T-helper 17 cell (primary cell): ENCODE measurements at places on chromosomes 6 and 20.

DNA sequence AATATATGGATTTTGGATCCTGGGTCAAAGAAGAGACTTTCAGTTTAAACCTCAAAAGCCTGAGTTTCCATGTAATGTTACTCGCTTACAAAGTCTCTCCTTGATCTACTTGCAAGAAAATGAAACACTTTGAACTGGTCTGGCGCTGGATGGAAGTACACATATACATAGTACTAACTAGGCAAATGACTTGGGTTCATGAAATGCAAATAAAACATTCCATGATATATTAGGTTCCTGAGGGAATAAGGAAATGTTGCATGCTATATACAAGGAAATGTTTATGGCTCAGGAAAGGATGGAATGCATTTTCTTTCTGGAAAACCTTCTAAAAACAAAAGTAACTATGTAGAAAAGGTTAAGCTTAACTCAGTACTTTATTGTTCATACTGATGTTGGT is 11.4 kb upstream of the TXLNB start:
- DNase-seq: no peak

GRCh38 chr6:32271429-32271828 is 47.6 kb upstream of the NOTCH4 start:
- DNase-seq: no peak

GRCh38 chr6:131923356-131923755 is 27.8 kb downstream of the CCN2 start:
- no peak for DNase-seq

DNA sequence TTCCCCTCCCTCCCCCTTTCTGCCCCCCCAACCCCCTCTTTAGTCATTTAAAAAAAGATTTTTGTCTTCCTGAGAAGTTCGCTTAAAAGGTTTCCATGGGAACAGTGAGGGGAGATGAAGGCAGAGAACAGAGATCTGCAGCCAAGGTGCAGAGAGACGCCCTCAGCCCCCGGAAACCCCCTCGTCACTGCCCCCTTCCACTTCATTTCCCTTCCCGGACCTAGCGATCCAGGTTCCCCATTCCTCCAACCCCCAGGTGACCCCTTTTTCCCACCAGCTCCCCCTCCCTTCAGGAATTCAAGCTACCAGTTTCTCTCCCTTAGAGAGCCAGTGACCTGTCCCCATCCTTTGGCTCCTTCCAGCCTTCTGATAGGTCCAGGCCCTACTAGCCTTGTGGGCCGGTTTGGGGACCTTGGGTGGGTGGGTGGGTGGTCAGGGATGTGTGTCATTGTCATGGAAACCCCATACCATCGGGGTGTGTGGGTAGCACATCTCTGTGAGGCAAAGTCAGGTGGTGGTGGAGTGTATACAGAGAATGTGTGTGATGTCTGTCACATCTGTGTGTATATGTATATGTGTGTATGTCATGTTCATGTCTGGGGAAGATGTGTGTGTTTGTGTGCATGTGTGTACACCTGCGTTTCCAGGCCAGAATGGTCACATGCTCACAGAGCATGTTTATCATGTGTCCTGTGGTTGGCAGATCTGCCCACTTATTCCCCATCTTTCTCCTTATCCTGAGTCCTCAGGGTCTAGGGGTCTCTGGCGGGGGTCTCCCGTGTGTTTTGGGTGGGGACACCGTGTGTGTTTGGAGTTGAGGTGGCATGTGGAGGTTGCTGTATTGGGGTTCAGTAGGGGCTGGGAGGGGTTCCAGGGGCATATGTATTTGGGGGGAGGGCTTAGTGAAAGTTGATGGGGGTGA is 7.0 kb downstream of the SYNGAP1 start:
- DNase-seq: peak; percentile 58

GRCh38 chr6:150751296-150751695 is 114.2 kb upstream of the MTHFD1L start:
- no peak for DNase-seq

GRCh38 chr20:44916586-44916985 is 6.7 kb downstream of the PABPC1L start:
- DNase-seq: no peak

GRCh38 chr6:36241728-36242127 is 28.1 kb upstream of the PNPLA1 start:
- DNase-seq: no peak

DNA sequence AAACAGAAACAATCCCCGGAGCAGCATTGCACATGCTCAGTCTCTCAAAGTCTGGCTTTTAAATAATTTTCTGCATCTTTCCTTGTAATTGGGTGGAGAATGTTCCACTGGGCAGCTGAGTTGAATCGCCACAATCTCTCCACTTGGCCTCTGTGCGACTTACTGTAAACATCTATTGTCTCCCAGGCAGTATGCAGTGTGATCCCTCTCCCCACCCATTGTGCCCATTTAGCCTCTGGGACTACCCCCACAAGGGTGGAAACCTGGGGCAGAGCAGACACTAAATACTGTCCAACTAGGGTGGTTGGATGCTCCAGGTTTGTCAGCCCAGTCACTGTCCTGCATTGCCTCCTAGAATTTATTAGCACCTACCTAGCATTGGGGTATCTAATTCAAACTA is 96.2 kb downstream of the JARID2 start:
- no peak for DNase-seq

DNA sequence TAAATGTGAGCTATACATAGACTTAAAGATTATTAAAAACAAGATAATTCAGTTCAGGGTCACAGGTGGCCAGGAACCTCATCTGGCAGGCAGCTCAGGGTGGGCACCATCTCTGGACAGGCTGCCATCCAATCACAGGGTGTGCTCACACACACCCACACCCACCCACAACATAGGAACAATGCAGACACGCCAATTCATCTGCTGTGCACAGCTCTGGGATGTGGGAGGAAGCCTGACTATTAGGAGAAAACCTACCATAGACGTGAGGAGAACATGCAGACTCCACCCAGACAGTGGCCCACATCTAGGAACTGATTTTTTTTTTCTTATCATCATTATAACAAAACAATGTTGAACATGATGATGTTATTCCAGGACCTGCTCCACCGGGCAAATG is 286.7 kb downstream of the PRL start:
- DNase-seq: no peak

- DNase-seq: peak; percentile 32
Observed at GRCh38 chr6:127266892-127267645, 405 bp downstream of the RNF146 start.

GRCh38 chr6:4625557-4625956 is 150.6 kb upstream of the CDYL start:
- DNase-seq: no peak

GRCh38 chr6:164168595-164168994 is 754.1 kb downstream of the QKI start:
- no peak for DNase-seq
